ENCODE measurements at places on chromosomes 12 and 14.

GRCh38 chr14:31411218-31411727 lies 9.1 kb downstream of the HEATR5A start:
- DNase-seq = no peak

- no peak for DNase-seq
Measured at GRCh38 chr12:62686938-62687337, 220.3 kb downstream of the MON2 start.

- no peak for DNase-seq
Measured at GRCh38 chr14:59830338-59830734, 40.2 kb downstream of the RTN1 start.

DNA sequence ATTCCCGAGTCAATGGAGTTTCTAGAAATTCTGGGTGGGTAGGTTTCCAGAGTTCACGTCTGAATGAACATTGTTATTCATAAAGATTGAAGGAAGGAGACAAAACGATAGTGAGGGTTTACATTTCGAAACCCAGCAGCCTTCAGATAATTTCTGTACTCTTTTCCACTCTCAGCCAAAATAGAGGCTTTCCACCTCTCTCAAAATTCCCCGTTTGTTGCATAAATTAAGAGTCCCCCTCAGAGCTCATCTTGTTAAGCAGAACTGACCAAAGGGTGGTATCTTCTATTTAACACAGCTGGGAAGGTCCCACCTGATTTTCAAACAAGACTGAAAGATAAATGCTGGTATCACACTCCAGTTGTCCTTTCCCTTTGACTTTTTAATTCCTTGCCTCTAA lies 21.5 kb upstream of the YARS2 start:
- DNase-seq = no peak

DNA sequence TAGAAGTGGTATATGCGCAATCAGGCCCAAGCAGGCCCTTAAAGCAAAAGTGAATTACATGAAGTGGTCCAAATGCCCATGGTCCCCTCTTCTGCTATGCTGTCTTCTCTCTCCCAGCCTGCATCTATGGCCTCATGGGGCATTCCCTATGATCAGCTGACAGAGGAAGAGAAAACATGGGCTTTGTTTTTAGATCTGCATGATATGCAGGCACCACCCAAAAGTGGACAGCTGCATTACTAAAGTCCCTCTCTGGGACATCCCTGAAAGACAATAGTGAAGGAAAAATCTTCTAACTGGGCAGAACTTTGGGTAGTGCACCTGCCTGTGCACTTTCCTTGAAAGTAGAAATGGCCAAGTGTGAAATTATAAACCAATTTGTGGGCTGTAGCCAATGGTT lies 145.2 kb upstream of the ARID2 start:
- no peak for DNase-seq

- no peak for DNase-seq
Measured at GRCh38 chr14:75543253-75543652, 21.0 kb downstream of the BATF start.

GRCh38 chr14:64174922-64175782 lies 119.0 kb downstream of the ESR2 start:
- no peak for DNase-seq

GRCh38 chr14:35532783-35533356 lies 1.1 kb upstream of the INSM2 start:
- DNase-seq = no peak

- no peak for DNase-seq
Measured at GRCh38 chr12:42804928-42805327, 215.4 kb upstream of the PRICKLE1 start.

GRCh38 chr14:77061630-77062257 lies 33.2 kb upstream of the IRF2BPL start:
- no peak for DNase-seq

GRCh38 chr14:37585101-37585511 lies 9.9 kb downstream of the FOXA1 start:
- no peak for DNase-seq

- DNase-seq = no peak
Measured at GRCh38 chr14:24157331-24157730, 3.7 kb upstream of the IRF9 start.

DNA sequence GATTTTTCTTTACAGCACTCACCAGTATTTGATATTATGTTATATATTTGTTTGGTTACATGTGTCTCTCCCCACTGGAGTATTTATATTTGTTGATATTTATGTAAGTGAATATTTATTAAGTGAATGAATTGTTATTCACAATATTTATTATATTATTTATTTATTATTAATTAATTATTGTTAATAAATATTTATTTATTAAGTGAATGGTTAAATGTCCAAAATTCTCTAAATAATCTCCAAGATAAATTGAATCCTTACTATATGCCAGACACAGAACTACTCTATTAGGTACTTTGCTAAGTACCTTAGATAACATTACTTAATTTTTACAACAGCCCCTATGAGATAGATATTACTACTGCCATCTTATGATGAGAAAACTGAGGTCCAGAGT lies 10.2 kb upstream of the CRY1 start:
- no peak for DNase-seq

DNA sequence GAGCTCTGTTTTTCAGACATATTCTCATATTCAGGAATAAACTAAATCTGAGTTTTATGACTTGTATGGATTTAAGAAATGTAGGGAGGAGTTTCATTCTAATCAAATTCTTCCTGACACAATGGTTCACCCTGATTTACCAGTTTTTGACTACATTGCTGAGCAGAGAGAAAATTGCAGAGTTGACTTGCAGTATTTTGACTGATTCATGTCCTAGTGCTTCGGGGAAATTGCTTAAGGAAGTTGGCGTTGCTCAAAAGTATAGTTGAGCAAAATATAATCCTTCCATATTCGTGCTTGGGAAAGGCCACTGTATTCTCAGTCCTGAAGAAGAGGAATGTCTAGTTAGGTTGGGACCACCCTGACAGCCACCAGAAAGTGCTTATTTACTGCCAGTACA lies 1.3 kb upstream of the TWF1 start:
- DNase-seq = no peak

- no peak for DNase-seq
Measured at GRCh38 chr12:30870491-30871265, 55.9 kb upstream of the TSPAN11 start.

DNA sequence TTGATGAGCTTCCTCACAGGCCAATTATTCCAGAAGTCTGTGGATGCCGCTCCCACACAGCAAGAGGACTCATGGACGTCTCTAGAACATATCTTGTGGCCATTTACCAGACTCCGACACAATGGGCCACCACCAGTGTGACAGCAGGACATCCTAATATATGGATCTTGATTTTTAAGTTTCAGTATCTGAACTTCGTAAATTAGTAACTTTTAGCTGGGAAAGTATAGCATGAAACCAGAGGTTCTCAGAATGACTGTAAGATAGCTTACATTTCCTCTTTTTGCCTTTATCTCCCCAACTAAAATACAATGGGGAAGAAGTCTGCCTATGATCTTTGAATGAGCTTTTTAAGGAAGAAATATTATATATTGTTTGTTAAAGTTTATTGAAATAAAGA lies 87.0 kb downstream of the DNAI7 start:
- DNase-seq = no peak

DNA sequence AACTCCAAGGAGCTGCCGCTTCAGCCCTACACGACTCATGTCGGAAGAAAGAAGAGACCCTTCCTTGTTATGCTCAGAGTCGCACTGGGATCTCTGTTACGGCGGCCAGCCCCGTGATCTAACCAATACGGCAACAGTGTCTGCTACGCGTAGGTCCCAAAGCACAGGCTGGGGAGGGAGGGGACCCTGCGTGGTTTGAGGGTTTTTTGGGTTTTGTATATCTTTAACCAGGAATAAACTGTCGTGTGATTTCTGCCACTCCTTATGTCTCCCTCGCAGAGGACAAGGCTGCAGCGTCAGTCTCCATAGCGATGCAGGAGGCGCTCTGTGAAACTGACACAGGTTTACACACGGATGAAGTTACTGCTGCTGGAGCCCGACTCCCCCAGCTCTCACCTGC lies 60.0 kb upstream of the DIO3 start:
- DNase-seq = peak; percentile 5

DNA sequence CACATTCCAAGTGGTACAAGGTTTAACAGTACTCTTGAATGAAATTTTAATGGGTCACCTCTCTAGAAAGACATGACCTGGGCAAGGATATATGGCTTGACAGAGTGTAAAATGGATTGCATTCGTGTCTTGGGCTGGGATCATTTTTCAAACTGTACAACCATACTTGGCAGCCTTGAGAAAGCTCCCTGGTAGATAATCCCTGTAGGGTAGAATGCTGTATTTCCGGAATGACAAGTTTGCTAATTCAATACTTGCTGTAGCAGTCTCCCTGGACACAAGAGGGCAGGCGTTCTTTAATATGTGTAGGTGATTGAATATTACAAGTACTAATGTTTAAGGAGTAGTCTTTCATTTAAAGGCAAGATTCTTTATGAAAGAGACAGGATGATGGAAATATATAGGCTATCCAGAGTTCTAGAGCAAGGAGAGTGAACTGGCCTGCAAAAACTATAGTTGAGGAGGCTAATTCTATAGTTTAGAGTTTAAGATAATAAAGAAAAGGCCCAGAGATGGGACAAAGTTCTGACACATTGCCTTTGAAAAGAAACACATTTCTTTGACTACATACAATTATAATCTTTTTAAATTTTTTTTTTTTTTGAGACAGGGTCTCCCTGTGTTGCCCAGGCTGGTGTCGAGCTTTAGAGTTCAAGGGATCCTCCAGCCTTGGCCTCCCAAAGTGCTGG lies 53.4 kb downstream of the PLBD1 start:
- no peak for DNase-seq

- no peak for DNase-seq
Measured at GRCh38 chr12:18296201-18296908, 35.0 kb downstream of the PIK3C2G start.

- DNase-seq = no peak
Measured at GRCh38 chr12:64894827-64895475, 70.5 kb downstream of the TBC1D30 start.

- no peak for DNase-seq
Measured at GRCh38 chr14:32648434-32648833, 290.2 kb upstream of the NPAS3 start.

DNA sequence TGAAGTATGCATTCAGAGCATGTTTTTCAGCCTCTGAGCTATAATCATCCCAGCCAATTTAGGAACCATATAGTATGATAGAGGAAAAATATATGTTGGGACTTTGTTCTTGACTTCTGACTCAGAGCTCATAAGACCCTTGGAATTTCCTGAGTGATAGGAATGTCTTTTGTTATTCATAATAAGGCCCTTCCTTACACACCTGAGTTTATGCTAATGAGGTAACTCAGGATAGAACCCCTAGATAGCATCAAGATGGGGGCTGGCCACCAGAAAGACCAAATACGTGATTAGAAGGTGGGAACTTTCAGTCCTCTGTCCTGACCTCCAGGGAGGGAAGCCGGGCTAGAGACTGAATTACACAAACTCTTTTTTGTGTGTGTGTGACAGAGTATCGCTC lies 32.4 kb upstream of the PLEK2 start:
- no peak for DNase-seq

DNA sequence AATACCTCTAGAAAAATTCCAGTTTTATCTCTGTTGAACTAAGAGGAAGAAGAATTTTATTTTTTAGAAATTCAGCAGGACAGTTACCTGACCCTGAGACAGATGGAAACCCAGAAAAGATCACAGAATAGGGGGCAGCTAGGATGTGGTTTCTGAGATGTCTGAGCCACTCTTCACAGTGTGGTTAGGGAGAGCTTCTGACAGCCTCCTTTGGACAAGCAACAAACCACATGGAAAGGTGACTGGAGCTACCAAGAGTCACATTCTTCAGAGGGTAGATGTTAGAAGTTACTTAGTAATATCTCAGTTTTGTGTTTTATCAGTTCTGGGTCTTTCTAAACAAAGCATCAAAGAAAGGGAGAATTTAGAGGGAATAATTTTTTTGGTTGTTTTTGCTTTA lies 117.3 kb upstream of the NAP1L1 start:
- DNase-seq = no peak

DNA sequence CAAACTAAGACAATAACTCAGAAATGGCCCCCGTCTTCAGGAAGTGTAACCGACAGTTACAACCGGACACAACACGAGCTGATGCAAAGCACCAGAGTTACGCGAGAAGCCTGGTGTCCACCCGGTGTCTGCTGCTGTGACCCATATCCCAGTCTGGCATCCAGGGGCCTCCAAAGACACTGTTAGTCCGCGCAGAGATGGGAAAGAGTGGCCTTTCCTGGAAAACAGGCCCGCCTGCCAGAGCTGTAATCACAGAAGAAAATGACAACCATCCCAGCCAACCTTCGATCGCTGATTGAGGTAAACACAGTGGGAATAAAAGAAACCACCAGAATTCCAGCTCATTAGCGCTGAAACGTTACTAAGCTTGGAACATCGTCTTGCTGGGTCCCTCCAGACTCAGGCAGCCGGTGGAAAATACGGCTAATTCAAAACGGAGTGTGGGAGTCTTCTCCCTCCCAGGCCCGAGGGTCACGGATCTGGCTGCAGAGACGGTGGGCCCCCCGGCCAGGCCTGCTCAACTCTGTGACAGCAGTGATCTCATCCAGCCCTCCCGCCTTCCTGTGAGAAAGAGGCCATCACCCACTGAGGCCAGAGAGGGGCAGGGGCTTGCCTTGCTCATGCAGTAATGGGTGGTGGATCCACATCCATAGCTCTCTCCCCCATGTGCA lies 273.9 kb upstream of the RTL1 start:
- no peak for DNase-seq

GRCh38 chr12:62792236-62792870 lies 142.6 kb downstream of the PPM1H start:
- DNase-seq = no peak

GRCh38 chr12:124392667-124393413 lies 97.9 kb downstream of the RFLNA start:
- DNase-seq = no peak

GRCh38 chr12:108905725-108906124 lies 25.8 kb downstream of the DAO start:
- DNase-seq = no peak

- DNase-seq = peak; percentile 31
Measured at GRCh38 chr12:130031571-130032189, 127.9 kb upstream of the TMEM132D start.

- DNase-seq = no peak
Measured at GRCh38 chr14:21057803-21058675, at the start of gene RNASE8. TSS of gene RNASE8 (plus strand) at chr14:21057822. CDS start at chr14:21057893, 71 bp downstream.

GRCh38 chr12:67161322-67161918 lies 107.7 kb upstream of the CAND1 start:
- DNase-seq = no peak

- DNase-seq = no peak
Measured at GRCh38 chr12:53187145-53187899, 6.6 kb upstream of the CSAD start.

DNA sequence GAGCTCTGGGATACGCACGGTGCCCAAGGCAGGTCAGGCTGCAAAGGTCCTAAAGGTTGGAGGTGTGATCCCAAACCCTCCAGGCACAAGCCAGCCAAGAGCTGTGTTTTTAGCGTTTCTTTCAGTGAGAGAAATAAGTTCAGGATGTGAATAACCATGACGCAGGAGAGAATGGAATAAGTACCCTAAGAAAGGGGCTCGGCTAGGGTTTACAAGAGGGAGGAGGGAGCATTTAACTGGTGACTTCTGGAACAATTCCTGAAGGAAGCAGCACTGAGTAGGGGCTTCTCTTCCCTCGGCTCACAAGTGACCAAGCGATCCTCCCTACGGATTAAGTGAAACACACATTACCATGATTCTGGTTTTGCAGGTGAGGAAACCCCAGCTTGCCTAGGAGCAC lies 29.4 kb downstream of the SSH1 start:
- DNase-seq = no peak
